ENCODE measurements at places on chromosomes 5 and 9. TPM values are rescaled to one million over a fixed set of nuclear protein-coding genes. Genes with fewer than 3 reads are reported as not detected.

DNA sequence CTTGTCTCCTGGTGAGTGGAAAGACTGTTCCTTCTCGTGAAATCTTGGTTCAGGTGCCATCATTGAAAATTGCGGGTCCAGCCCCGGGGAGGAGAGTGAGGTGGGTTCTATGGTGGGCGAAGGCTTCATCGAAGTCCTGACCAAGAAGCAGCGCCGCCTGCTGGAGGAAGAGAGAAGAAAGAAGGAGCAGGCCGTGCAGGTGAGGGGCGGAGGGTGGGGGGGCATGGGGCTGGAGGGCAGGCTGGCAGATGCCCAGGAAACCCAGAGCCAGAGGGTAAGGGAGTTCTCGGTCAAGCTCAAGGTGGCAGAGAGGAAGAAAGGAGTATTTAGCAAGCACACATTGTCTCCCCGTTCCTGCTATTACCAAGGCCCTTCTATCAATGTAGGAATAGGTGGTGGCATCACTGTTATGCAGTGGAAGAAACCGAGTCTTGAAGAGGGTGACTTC lies 24.3 kb upstream of the POMT1 start:
- no peak for DNase-seq

DNA sequence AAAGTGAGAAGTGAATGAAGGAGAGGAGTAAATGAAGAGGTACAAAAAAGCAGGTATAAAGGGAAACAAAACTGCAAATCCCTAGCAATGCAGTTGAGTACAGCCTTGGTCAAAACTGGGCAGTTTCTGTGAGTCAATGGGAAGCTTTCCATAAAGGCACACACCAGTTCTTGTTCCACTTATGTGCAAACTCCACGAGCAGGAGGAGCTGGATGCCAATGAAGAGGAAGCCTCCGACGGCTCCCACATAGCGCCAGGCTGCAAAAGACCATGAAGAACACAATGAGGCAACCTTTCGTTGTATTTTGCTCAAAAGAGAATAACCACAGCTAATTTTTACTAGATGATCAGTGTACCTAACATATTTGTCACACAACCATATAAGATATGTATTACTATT lies 81.1 kb downstream of the SERINC5 start:
- no peak for DNase-seq

- no peak for DNase-seq
These were observed 54.2 kb upstream of the PAM start for GRCh38 chr5:102700916-102701315.

- DNase-seq = no peak
These were observed 401.8 kb downstream of the ARHGEF28 start for GRCh38 chr5:74027732-74028338.

GRCh38 chr9:73174330-73174980 lies 22.8 kb downstream of the ANXA1 start:
- DNase-seq = no peak

GRCh38 chr9:32703635-32704034 lies 68.2 kb upstream of the TAF1L start:
- no peak for DNase-seq

The F12 gene
- total RNA-seq = 3.2 TPM

The GLRA1 gene
- 39.1 TPM for total RNA-seq

The OTULINL gene
- 19.9 TPM for total RNA-seq

All from spinal cord (tissue), 10 donors.